ENCODE measurements at places on chromosomes 4 and X.

- no peak for DNase-seq
Measured at GRCh38 chr4:128600410-128600809, 209.1 kb upstream of the JADE1 start.

- DNase-seq, result no peak
Measured at GRCh38 chr4:178414042-178414441, 971.8 kb upstream of the AGA start.

DNA sequence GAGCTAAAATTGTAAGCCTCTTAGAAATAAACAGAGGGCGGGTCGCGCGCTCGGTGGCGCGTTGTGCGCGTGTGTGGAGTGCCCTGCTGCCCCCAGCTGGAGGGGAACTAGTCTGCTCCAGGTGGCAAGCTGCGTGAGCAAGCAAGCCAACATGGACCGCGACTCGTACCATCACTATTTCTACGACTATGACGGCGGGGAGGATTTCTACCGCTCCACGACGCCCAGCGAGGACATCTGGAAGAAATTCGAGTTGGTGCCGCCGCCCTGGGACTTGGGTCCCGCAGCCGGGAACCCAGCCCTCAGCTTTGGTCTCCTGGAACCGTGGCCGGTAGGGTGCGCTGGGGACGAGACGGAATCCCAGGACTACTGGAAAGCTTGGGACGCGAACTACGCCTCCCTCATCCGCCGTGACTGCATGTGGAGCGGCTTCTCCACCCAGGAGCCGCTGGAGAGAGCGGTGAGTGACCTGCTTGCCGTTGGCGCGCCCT is 66.1 kb downstream of the DNAAF6 start:
- DNase-seq, result no peak

- DNase-seq, result no peak
Measured at GRCh38 chr4:16206848-16207247, 19.4 kb downstream of the TAPT1 start.

GRCh38 chrX:1224954-1225353 is 12.5 kb upstream of the CRLF2 start:
- no peak for DNase-seq

- peak; percentile 16 for DNase-seq
Measured at GRCh38 chr4:47686294-47686872, 151.5 kb downstream of the CORIN start.

DNA sequence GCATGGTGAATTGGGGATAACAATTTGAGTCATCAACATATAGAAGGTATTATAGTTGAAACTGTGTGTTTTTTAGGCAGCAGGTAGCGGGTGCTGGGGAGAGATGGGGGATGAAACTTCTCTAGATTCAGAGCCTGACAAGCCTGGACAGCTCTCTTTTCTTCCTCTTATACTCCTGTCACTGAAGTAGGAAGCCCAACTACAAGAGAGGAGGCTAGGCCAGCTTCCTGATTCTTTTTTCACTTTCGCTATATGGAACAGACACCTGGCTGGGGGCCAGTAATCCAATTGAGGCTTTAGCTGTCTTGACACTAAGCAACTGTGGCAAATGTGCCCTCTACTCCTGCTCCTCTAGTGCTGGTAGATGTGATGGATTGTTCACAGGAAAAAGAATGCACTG is 69.2 kb downstream of the PHKA1 start:
- no peak for DNase-seq

- DNase-seq, result no peak
Measured at GRCh38 chr4:78599931-78600375, 48.4 kb downstream of the ANXA3 start.

GRCh38 chrX:9770319-9770718 is 4.7 kb upstream of the GPR143 start:
- DNase-seq, result no peak

GRCh38 chrX:3548765-3549391 is 164.6 kb downstream of the PRKX start:
- DNase-seq, result no peak

GRCh38 chrX:16250296-16250695 is 83.0 kb downstream of the MAGEB17 start:
- DNase-seq, result no peak

DNA sequence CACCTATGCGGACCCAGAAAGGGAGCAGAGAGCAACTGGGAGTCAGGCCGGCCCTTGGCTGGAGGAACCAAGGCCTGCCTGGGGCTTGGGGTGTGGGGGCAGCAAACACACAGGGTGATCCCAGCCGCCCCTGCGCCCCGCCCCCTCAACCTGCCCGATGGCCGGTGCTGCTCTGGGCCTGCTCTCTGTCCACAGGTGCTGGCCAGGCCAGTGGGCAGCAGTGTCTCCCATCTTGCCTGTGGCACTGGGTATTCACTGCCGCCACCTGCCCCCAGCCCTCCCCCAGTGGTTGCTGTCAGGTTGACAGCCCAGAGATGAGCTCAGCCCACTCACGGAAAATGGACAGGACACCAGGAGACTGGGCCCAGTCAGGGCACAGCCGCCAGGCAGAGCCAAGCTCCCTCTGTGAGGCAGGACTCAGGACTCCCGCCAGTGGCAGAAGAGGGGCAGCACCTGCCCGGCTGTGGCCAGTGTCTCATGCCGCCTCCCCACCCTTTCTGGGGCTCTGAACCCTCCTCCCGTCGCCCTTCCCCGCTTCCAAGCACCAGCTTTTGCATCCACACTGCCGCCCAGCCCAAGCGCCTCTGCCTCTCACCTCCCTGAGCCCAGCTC is 4.7 kb downstream of the NKX1-1 start:
- DNase-seq, result no peak

DNA sequence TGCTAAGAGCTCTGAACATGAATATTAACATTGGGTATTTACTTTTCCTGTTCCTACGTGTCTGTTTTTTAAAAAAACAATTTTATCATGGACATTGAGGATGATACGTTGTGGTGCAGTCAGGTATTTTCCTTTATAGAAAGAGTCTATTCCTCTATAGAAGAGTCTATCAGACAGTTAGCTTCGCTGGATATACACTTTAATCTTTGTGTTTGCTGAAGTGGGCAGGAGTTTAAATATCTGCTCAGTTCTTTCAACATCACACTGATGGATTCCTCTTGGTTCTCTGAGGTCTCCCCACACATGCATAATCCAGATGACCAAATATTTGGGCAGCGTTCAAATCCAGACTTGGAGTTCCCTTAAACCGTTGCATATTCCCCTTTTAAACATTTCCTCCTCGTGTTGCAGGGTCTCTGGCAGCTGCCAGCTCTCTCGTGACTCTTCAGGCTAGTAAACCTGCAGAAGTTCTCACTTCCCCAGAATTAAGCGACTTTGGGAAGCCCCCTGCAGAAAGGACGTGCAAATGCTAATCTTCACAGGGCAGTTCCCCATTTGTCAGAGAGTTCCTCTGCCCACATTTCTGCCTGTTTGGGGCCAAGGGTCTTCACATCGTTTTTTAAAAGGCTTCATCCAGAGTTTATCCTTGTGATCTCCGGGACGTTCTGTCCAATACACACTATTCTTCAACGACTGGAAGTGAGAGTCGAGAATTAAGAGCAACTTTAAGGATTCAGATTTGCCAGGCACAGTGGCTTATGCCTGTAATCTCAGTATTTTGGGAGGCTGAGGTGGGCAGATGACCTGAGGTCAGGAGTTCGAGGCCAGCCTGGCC is 20.5 kb upstream of the DHRSX start:
- DNase-seq, result no peak

GRCh38 chrX:114842181-114842580 is 175.2 kb downstream of the IL13RA2 start:
- DNase-seq, result no peak

DNA sequence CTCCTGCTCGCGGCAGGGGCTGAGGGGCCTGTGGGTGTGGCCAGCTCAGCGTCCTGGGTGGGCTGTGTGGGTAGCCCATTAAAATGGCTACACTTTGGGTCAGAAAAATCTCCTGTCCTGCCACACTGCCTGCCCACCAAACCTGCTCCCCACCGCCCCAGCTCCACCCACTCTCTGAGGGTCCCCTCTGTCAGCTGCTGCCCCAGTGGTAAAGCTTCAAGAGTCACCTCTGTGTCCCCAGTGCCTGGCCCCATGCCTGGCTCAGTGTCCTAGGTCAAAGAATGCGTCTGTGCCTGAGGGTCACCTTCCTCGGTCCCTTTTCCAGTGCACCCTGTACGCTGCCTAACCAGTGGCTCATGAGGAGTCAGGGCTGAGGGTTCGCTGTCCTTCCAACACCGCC is 24.9 kb upstream of the TADA2B start:
- no peak for DNase-seq

DNA sequence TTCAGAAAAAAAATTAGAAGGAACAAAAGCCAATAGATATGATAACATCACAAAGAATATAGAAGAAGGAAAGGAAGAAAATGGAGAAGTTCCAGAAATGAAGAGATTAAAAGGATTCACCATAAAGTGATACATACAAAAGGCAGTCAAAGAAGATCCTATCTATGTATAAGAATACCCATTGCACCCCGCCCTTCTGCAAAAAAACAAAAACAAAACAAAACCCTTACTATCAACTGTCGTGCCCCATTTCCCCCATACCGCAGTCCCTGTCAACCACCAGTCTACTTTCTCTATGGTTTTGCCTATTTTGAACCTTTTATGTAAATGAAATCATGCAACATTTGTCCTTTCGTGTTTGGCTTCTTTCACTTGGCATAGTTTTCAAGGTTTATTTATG is 385.6 kb downstream of the PRDM5 start:
- DNase-seq, result no peak

DNA sequence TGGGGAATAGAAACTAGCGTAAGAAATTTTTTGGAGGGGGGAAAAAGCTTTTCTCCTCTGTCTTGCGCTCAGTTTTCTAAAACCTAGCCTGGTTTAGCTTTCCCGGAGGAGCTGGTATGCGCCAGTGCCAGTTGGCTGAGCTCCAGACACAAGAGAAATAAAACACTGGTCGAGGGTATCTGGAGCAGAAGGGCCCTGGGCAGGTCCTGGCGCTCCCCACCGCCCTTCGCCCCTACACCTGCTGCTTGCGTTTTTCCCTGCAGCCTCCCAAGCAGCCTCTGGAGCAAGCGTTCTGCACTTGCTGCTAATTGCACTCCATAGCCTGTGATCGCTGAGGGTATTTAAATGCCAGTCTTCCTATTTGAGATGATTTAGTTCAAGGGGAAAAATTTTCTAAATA is 816 bp downstream of the EREG start:
- DNase-seq, result peak; percentile 22

GRCh38 chrX:14491689-14492088 is 37.6 kb upstream of the GLRA2 start:
- no peak for DNase-seq

- DNase-seq, result no peak
Measured at GRCh38 chr4:74997948-74998729, 65.2 kb downstream of the PARM1 start.

DNA sequence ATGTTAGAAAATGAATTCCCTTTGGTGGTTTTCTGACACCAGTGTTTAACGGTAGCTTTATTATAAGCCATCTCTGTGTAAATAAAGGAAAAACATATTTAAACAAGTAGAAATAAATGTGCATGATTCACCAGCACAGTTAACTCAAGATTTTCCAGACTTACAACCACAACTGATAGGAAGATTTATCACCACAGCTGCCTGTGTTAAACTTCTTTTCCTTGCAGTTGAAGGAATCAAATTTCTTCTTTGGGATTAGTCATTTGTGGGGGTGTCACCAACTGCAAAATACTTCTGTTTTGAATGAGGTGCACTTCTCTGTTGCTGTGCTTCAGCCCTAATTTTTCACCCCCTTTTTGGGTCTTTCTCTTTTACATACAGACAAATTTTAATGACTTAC is 128.1 kb upstream of the STK26 start:
- no peak for DNase-seq

GRCh38 chrX:39528161-39528916 is 569.4 kb downstream of the BCOR start:
- no peak for DNase-seq

DNA sequence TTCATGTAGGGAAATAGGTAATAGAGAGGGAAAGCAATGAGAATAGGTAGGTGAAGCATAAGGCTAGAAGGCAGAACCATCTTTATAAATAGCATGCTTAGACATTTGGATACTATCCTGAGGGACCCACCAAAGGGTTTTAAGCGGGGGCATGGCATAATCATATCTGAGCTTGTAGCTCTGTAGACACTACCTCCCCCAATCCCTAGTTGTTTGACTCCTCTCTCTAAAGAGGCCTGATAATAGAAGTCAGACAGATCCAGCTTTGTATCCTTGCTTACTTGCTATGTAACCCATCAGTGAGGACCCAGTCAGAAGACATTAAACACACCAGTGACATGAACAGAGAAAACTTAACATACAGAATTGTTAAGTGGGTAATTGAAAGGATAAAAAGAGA is 58.7 kb downstream of the SCFD2 start:
- no peak for DNase-seq

- DNase-seq, result no peak
Measured at GRCh38 chr4:1628892-1629698, 55.0 kb downstream of the FAM53A start.

DNA sequence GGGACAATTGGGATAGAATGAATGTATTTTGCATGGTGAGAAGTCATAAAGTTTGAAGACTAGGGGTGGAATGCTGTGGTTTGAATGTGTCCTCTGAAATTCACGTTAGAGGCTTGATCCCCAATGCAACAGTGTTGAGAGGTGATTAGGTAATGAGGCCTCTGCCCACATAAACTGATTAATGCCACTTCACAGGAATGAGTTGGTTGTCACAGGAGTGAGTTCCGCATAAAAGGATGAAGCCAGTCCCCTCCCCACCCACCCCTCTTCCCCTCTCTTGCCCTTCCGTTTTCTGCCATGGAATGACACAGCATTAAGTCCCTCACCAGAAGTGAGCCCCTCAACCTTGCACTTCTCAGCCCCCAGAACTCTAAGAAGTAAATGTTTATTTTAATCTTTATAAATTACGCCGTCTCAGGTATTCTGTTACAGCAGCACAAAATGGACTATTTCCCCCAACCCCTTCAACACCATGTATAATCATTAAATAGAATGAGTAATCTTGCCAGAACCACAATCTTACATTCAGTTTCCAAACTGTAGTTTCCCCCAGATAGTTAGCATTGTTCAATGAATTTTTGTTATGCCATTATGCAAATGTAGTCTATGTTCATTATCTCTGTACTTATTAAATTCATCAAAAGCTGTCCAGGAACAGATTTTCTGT is 5.5 kb upstream of the MMAA start:
- no peak for DNase-seq

DNA sequence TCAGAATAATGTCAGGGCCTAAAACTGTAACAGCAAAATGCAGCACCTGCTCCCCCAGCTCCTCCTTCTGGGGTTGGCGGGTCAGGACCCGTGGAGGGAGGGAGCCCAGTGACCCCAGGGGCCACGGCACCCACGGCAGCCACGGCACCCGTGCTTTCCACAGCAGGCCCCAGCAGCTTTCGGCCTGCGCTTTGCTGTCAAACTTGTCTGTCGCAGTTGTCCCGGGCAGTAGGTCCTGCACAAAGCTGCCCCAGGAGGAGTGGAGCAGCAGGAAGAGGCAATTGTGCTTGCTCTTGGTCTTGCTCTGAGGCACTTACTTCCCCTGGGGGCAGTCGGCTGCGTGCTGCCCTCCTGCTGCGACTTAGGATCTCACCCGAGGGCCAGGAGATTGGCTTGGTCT is 183.6 kb downstream of the AFAP1 start:
- DNase-seq, result no peak

DNA sequence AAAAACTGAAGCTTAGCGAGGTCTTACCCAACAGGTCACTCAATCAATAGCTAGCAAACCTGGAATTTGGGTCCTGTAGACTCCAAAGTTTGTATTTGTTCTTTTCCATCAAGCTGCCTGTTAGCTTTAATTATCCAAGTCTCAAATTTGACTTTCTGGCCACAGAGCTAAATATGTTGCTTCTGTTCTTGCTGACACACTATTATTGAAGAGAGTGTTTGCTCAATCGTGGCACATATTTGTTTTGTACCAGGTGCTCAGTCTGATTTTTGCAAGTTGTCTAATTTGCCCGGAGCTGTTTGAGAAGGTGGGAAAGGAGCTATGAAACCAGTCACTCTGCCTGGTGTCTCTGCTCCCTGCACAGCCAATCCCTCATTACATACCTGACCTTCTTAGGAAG is 41.7 kb upstream of the FRMD7 start:
- DNase-seq, result no peak
